ENCODE measurements at places on chromosomes 5 and 9.

GRCh38 chr5:150538007-150538917, 30.3 kb downstream of the NDST1 start:
- DNase-seq: no peak

DNA sequence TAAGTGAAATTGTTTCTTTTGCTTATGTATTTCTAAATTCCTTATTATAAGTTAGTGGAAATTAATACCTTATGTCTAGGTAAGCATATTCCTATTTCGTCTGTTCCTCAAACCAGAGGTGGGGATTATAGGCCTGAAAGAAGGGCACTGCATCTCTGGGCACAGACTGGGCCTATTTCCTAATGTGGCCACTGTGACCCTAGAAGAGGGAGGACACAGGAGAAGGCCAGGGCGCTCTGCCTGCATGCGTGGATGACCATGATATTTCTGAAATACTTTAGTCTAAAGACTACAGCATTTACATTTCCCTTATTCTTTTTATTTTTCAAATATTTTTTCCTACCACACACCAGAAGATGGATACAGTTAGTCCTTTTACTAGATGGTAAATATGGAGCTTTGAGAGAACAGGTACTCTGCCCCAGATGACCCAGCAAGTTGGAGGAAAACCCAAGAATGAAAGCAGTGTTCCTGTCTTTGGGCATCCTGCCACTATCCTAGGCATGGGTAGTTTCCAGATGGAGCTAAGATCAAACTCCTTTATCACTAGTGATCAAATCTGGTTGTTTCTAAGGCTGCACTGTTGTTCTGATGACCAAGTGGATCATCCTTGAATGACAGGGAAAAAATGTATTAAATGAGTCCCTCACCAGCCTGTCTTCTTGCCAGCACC, 27.8 kb downstream of the RUSC2 start:
- no peak for DNase-seq

GRCh38 chr5:149886060-149886459, 58.5 kb downstream of the PDE6A start:
- DNase-seq: peak; percentile 41

DNA sequence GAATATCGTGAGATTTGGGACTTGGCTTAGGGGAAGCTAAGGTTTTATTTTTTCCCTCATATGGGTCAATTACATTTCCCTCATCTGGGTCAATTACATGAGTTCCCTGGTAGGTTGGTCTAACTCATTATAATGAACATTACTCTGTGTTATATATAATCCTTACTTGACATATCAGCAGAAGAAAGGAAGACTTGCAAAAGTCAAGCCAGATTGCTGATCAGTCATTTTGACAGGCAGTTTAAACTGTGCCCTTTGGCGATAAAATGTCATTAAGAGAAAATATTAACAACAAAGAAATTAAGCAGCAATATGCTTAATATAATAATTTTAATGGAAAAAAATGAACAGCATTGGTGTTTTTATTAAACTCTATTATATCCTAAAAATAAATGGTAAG, 23.1 kb upstream of the TRPM3 start:
- no peak for DNase-seq

DNA sequence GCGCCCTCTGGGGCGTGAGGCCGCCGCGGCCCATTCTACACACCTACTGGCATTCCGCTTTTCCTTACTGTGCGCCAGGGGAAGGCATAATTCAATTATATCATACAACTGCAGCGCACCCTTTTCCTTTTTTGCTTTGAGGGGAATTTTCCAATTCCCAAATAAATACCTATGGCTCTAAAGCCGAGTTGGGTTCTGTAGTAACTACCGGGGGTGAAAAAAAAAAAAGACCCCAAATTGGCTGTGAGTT, 34.1 kb upstream of the NFIB start:
- no peak for DNase-seq

GRCh38 chr5:34582371-34582770, 73.8 kb upstream of the RAI14 start:
- no peak for DNase-seq

Data from urothelium cell line (cell line).